ENCODE measurements at places on chromosomes 6 and 20. TPM values are rescaled to one million over a fixed set of nuclear protein-coding genes. Genes with fewer than 3 reads are reported as not detected.
A peak's percentile ranks its signal among the peaks of the same experiment; 100 is the strongest.

Gene TLDC2
- not detected for total RNA-seq

Gene LPA
- total RNA-seq = not detected

Gene ARHGAP18
- 43.2 TPM for total RNA-seq

Gene CNR1
- total RNA-seq = 0.84 TPM

Gene RAB44
- 0.14 TPM for total RNA-seq

Gene SLC26A8
- total RNA-seq = not detected

Gene PAX1
- not detected for total RNA-seq

Gene RIMS1
- 1.8 TPM for total RNA-seq

Gene TBPL1
- total RNA-seq = 53.4 TPM

DNA sequence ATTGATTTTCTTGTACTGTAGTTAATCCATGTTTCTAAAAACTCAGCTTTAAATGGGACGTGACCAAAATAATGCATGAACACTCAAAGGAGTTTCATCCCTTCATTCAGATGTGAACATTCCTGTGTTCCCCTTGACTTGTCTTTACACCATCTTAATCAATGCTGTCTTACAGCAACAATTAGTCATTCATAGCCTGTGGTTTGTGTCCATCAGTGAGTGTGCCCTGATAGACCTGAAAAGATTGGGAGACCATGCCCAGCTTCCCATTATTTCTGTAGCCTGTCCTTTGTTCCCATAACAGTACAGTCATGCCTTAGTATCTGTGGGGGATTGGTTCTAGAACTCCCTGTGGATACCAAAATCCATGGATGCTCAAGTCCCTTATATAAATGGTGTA is 23.9 kb downstream of the NT5E start:
- peaks cover 23% of the 10 kb centered on the region for H3K4me1 ChIP-seq
- no peak overlapping the region for H3K27ac ChIP-seq
- DNase-seq = no peak
- no peaks in the 10 kb centered on the region for H3K27me3 ChIP-seq

- H3K27me3 ChIP-seq = no peaks in the 10 kb centered on the region
- H3K36me3 ChIP-seq = no peaks in the 10 kb centered on the region
- DNase-seq = peak; percentile 24
- H3K27ac ChIP-seq = no peak overlapping the region
Observed at GRCh38 chr6:121917834-121918559, 481.5 kb upstream of the HSF2 start.

DNA sequence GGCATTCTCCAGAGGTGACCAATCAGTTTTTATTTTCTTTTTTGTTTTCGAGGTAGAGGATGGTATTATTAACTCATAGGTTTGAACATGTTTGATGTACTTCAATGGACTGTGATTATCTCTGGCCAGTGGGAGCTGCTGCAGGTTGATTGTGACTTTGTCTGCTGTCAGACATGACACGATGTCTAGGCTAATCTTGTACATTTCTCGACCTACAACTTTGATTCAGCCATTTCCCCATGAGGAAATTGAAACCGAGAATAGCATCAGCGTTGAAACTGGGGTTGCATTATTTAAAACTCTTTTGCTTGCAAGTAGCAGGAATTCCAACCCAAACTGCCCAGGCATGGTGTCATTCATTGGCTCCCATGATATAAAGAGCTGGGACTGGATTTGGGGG is 218.9 kb downstream of the CDH26 start:
- H3K27ac ChIP-seq = no peak overlapping the region
- no peaks in the 10 kb centered on the region for H3K36me3 ChIP-seq
- H3K4me1 ChIP-seq = no peaks in the 10 kb centered on the region
- DNase-seq = no peak
- H3K4me3 ChIP-seq = no peak overlapping the region
- H3K27me3 ChIP-seq = no peaks in the 10 kb centered on the region

DNA sequence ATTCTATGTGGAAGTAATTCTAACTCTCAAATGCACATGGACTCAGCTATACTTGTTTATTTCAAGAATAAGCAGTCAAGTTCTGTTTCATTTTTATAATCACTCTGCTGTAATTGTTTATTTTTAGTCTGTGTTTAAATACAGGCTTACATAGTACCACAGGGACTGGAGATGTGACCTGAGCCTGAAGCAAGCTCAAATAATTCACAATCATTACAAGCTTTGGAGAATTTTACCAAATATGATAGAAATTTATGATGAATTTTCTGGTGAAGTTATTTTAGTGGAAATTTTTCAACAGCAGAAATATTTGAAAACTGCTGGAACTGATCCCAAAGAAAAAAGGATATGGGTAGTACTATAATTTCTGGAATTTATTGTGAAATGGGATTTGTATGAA is 41.6 kb upstream of the DSE start:
- no peak overlapping the region for H3K4me3 ChIP-seq
- H3K4me1 ChIP-seq = no peaks in the 10 kb centered on the region
- no peaks in the 10 kb centered on the region for H3K27me3 ChIP-seq
- H3K27ac ChIP-seq = no peak overlapping the region
- H3K36me3 ChIP-seq = no peaks in the 10 kb centered on the region
- DNase-seq = no peak

GRCh38 chr20:52681288-52681687 is 290.9 kb upstream of the TSHZ2 start:
- no peak overlapping the region for H3K4me3 ChIP-seq
- H3K4me1 ChIP-seq = no peaks in the 10 kb centered on the region
- H3K36me3 ChIP-seq = no peaks in the 10 kb centered on the region
- no peak overlapping the region for H3K27ac ChIP-seq
- no peak for DNase-seq

DNA sequence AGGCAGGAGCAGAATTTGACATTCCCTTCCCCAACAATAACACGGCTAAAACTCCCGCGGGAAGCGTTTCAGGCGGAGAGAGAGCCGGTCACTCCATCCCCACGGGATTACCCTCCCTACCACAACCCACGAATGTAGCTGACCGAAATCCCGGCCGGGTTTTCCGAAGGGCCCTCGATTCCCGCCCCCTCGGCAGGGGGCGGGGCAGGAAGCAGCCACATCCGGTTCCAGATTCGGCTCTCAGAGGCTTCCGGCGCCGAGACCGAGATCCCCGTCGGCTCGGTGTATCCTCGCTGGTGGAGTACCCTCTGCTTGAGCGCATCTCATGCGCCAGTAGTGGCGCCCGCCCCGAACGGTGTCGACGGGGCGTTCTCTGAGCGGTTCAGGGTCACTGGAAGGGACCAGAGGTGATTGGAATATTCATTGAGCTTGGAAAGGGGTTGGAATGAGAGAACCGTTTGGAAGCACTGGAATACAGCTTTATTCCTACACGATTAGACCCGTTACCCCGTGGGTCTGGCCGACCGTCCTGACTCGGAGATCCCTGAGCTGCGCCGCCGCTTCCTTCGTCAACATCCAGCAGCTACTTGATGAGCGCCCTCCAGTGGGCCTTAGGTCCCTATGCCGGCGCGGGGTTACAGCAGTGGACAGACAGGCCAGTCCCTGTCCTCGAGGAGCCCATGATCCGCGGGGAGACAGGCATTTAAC is 649 bp upstream of the RGL2 start:
- H3K27ac ChIP-seq = peak overlapping the region; percentile 87
- peaks cover 8% of the 10 kb centered on the region for H3K4me1 ChIP-seq
- H3K4me3 ChIP-seq = peak overlapping the region; percentile 80
- peak; percentile 82 for DNase-seq
- peaks cover 4% of the 10 kb centered on the region for H3K36me3 ChIP-seq

DNA sequence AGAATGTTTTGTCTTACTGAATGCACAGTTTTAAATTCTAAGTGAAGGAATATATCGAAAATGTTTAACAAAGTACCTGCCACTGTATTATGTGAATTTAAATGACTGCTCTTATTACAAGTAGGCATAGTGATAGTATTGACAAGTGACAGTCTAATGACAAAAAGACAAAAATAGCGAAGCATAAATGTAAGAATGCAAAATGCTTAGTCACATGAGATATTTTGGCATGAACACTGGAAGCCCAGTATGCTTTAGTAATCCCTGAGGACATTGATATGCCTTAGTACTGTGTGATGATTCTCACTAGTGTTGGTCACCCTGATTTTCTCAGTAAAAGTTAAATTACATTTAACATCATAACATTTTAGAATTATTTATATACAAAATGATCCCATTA is 153.5 kb downstream of the EYA4 start:
- no peak overlapping the region for H3K4me3 ChIP-seq
- H3K4me1 ChIP-seq = peaks cover 10% of the 10 kb centered on the region
- H3K36me3 ChIP-seq = no peaks in the 10 kb centered on the region
- DNase-seq = no peak
- no peak overlapping the region for H3K27ac ChIP-seq

- no peak overlapping the region for H3K27ac ChIP-seq
- no peak overlapping the region for H3K4me3 ChIP-seq
- no peaks in the 10 kb centered on the region for H3K4me1 ChIP-seq
- H3K27me3 ChIP-seq = no peaks in the 10 kb centered on the region
- no peak for DNase-seq
Observed at GRCh38 chr6:19100752-19101151, 713.6 kb downstream of the RNF144B start.

- H3K4me3 ChIP-seq = no peak overlapping the region
- no peaks in the 10 kb centered on the region for H3K27me3 ChIP-seq
- peaks cover 12% of the 10 kb centered on the region for H3K4me1 ChIP-seq
- no peak overlapping the region for H3K27ac ChIP-seq
Observed at GRCh38 chr6:43009124-43009523, 4.6 kb downstream of the MEA1 start.

- peaks cover 12% of the 10 kb centered on the region for H3K36me3 ChIP-seq
- no peaks in the 10 kb centered on the region for H3K4me1 ChIP-seq
- no peak for DNase-seq
- no peak overlapping the region for H3K27ac ChIP-seq
- H3K4me3 ChIP-seq = no peak overlapping the region
Observed at GRCh38 chr6:31418251-31418650, 14.9 kb downstream of the MICA start.

DNA sequence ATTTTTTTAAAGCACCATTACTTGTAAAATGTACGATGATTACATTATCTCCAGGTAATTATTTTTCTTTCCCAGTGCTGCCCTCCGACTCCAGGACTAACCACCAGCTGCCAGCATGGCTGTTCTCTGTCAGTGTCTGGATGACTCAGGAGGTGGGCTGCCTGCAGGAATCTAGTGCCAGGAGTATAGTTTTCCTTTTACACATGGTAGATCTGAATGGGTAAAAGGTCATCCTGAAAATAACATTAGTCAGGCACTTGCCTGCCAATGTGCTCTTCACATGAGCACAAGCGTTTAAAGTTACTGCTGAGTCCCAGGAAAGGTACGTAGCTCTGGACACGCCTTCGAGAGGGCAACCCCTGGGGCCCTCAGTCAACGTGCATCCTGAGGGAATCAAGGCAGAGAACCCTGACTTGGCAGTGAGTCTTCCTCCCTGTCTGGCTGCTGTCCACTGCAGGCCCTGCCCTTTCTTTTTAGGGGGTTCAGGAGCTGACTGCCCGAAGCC is 2.4 kb downstream of the DYNLT1 start:
- H3K4me1 ChIP-seq = peaks cover 39% of the 10 kb centered on the region
- H3K36me3 ChIP-seq = peaks cover 6% of the 10 kb centered on the region

- DNase-seq = no peak
- H3K27ac ChIP-seq = no peak overlapping the region
- H3K36me3 ChIP-seq = peaks cover 2% of the 10 kb centered on the region
- H3K4me3 ChIP-seq = no peak overlapping the region
- no peaks in the 10 kb centered on the region for H3K4me1 ChIP-seq
Observed at GRCh38 chr20:32718749-32719348, 24.4 kb downstream of the COMMD7 start.

DNA sequence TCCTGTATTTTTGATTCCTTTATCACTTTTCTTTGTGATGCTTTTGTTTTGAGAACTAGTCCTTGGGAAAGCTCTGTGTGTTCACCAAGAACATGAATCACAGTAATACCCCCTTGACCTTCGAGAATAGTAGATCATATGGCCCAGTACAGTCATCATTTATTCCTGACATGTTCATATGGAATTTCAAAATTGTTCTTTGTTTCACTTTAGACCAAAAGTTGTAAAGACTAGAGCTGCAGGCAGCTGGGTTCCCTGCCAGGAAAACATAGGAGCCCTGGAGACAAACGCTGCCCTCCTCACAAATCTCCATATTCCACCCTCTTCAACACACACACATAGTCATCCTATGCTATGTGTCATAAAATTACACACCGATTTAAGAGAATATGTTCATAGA is 621.2 kb upstream of the EYS start:
- no peaks in the 10 kb centered on the region for H3K27me3 ChIP-seq
- no peak overlapping the region for H3K4me3 ChIP-seq
- DNase-seq = peak; percentile 18
- no peaks in the 10 kb centered on the region for H3K36me3 ChIP-seq
- H3K27ac ChIP-seq = no peak overlapping the region
- H3K4me1 ChIP-seq = no peaks in the 10 kb centered on the region

GRCh38 chr20:53463101-53463972 is 130.3 kb downstream of the ZNF217 start:
- H3K27ac ChIP-seq = no peak overlapping the region
- H3K4me3 ChIP-seq = no peak overlapping the region
- H3K4me1 ChIP-seq = no peaks in the 10 kb centered on the region
- H3K27me3 ChIP-seq = no peaks in the 10 kb centered on the region

DNA sequence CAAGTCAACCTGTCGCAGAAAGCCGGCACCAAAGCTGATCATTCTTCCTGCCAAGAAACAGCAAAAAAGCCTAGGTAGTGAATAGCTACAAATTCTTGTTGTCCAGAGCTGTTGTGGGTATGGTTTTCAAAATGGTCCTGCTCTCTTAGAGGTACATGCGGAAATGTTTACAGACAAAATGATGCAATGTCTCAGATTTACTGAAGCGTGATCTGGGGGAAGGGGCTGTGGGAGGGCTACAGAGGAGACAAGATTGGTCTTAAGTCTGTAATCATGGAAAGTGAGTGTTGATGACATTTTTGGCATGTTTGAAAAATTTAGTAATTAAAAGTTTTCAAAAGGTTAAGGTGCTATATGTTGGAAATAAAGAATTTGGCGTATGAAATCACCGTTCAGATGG is 6.2 kb downstream of the NTSR1 start:
- no peak for DNase-seq
- H3K4me3 ChIP-seq = no peak overlapping the region
- H3K27ac ChIP-seq = no peak overlapping the region
- H3K4me1 ChIP-seq = no peaks in the 10 kb centered on the region
- H3K27me3 ChIP-seq = peaks cover 27% of the 10 kb centered on the region

GRCh38 chr6:45613656-45614055 is 235.9 kb upstream of the SUPT3H start:
- H3K4me1 ChIP-seq = peaks cover 13% of the 10 kb centered on the region
- H3K36me3 ChIP-seq = no peaks in the 10 kb centered on the region
- no peak for DNase-seq
- no peak overlapping the region for H3K4me3 ChIP-seq

GRCh38 chr20:25230166-25230831 is 17.6 kb upstream of the PYGB start:
- no peaks in the 10 kb centered on the region for H3K27me3 ChIP-seq
- DNase-seq = no peak
- H3K4me1 ChIP-seq = peaks cover 29% of the 10 kb centered on the region
- H3K36me3 ChIP-seq = no peaks in the 10 kb centered on the region
- H3K27ac ChIP-seq = no peak overlapping the region
- no peak overlapping the region for H3K4me3 ChIP-seq

GRCh38 chr6:104531646-104532045 is 328.1 kb downstream of the HACE1 start:
- H3K27ac ChIP-seq = no peak overlapping the region
- peaks cover 2% of the 10 kb centered on the region for H3K4me1 ChIP-seq
- no peak for DNase-seq
- H3K4me3 ChIP-seq = no peak overlapping the region
- H3K27me3 ChIP-seq = no peaks in the 10 kb centered on the region
- H3K36me3 ChIP-seq = no peaks in the 10 kb centered on the region

Data from astrocyte (in vitro differentiated cells and primary cell).